RKO (cell line): ENCODE measurements at places on chromosomes 16 and 17.

GRCh38 chr16:11412175-11412904 lies 67.1 kb downstream of the RMI2 start:
- DNase-seq = no peak

DNA sequence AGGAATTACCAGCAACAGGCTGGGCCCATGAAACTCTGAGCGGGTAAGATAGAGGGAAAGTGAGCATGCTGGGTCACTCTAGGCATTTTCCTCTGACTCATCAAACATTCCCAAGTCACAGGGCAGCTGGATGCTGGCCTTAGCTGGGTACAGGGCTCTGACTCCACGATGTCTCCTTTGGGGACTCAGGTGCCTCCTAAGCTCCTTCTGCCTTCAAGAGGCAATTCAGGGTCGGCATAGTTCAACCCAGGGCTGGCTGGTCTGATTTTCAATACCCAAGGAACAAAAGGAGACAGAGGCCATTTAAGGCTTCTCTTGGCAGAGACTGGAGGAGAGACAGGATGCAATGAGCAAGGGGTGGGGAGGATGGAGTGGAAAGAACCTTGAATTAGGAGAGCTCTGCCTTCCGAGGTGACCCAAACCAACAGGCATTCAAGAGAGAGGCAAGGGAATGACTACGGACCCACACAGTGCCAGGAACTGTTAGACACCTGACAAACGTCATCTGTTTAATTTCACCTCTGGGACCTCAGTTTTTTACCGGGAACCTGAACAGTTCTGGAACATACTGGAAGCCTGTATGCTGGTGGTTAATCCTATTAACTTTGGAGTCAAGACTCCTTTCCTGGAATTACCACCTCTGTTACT lies 910 bp downstream of the WBP2 start:
- peak; percentile 91 for DNase-seq

DNA sequence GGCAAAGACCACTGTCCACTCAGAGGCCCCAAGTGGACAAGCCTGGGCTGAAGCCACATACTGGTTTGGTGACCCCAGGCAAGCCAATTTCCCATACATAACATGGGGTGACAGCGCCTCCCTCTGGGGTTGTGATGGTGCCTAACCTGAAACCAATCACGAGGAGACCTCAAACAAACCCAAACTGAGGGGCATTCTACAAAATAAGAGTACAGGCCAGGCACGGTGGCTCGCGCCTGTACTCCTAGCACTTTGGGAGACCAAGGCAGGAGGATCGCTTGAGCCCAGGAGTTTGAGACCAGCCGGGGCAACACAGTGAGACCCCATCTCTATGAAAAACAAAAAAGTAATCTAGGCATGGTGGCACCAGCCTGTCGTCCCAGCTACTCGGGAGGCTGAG lies 3.6 kb downstream of the P2RX5 start:
- no peak for DNase-seq

GRCh38 chr16:74315059-74315458 lies 18.4 kb downstream of the PSMD7 start:
- DNase-seq = no peak

DNA sequence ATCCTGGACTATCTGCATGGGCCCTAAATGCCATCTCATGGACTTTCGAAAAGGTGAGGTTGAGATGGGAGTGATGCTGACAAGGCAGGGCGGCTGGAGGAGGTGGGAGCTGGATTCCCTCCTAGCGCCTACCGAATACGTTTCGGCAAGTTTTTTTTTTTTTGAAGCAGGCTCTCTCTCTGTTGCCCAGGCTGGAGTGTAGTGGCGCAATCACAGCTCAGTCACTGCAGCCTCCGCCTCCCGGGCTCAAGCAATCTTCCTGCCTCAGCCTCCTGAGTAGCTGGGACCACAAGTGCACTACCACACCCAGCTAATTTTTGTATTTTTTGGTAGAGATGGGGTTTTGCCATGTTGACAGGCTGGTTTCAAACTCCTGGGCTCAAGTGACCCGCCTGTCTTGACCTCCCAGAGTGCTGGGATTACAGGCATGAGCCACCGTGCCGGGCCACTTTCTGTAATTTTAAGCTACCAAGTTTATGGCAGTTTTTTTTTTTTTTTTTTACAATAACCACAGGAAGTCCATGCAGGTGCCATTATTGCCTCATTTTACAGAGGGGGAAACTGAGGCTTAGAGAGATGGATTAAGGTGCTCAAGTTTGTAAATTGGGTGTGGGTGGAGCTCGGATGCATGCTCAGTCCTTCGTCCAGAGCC lies 246.4 kb downstream of the PRKCA start:
- no peak for DNase-seq

GRCh38 chr17:29565643-29566472 lies 979 bp downstream of the ABHD15 start:
- peak; percentile 74 for DNase-seq

GRCh38 chr16:55136356-55137150 lies 187.4 kb upstream of the IRX6 start:
- DNase-seq = no peak

DNA sequence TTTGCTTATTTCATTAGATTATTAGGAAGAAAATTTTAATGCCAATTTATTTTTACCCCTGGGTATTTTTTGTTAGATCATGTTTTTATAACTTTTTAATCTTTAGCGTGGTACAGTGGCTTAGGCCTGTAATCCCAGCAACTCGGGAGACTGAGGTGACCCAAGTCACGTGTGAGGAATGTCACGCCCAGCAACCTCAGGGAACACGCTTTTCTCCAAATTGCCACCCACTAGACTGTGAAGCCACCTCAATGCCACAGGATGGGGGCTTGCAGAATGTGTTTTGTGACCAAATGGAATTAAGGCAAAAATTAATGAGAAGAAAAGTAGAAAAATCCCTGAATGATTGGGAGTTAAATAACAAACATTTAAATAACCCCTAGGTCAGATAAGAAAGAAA lies 141.8 kb downstream of the LAT start:
- DNase-seq = no peak

- no peak for DNase-seq
These were observed 63.0 kb downstream of the PPM1E start for GRCh38 chr17:58818654-58819053.

GRCh38 chr17:58595194-58595792 lies 80.9 kb upstream of the MTMR4 start:
- peak; percentile 15 for DNase-seq
